Natural killer cell (primary cell): ENCODE measurements at places on chromosomes 7 and 10.

DNA sequence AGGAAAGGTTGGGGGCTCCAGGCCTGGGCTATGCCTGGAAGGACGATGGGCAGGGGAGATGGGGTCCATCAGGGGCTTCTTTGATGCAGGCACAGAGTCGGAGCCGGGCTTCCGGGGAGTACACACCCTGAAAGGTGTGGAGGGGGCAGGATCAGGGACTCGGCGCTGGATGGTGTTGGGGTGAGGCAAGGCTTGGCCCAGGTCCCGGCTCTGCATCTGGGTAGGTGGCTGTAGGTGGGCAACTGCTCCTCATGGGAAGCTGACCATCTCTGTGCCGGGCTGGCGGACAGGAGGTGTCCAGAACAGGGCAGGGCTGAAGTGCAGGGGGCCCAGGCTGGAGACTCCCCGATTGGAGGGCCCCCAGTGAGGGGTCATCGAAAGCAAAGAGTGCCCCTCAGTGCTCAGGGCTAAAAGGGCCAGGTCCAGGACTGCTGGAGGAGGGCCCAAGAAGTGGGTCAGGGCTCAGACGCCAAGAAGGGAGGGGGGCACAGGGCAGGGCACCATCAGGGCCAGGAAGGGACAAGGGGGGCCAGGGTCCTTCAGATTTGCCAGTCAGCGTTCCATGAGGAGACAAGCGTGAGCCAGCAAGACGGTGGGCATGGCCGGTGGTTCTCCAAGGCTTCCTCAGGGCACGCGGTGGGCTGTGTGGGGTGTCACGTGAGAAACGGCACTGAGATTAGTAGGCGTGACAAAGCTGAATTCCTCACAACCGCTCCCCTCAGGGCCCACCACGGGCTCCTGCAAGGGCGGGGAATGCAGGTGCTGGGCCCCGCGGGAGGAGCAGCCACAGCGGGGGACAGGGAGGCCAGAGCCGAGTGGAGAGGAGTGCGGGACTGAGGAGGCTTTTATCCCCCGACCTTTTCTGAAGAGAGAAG is 97.0 kb downstream of the BMS1 start:
- no peak for DNase-seq

DNA sequence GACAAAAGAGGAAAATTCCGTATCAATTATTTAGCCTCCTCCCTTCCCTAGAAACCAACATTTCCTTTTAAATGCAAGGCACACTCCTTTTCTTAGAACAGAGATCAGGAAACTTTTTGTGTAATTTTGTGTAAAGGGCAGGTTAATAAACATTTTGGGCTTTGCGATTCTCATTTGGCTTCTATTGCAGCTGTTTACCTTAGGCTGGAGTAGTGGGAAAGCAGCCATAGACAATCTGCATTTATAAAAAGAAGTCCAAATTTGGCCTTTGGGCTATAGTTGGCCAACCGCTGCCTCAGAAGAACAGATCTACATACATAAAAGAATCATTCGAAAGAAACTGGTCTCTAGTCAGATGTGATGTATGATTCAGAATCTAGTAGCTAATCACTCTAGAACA is 35.3 kb downstream of the NAMPT start:
- DNase-seq = no peak

DNA sequence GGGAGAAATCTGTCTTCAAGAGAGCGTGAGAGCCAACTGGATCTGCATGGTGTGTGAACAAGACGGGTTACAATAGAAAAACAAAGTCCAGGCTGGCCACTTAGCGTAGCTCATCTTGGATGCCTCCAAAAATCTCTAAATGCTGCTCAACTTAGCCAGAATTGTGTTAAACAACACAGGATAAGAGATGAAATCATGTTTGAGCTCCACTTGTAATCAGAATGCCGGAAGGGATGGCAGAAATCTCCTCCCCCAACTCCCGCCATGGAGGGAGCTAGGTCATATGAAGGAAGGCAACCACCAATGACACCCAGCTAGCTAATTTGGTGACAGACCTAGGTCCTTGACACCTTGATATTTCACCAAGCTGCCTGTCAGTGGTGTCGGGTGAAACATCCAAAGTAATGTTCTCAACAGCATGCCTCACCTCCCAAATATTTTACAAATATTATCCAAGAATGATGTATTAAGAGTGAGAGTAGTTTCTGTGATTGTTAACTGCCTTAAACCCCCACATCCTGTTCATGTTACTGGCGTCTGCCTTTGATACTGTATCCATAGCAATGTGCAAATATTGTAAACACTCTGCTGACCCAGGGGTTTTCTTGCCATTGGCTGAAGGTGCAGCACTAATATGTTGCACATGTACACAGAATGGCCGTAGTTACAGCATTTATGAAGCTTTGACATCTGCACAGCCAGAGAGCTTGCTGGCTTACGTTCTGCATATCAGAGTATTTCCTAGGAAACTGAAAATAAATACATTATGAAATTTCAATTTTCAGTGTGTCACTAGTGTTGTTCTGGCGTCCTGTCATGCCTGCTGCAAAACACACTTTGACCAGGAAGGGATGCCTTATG is 25.8 kb downstream of the TMEM254 start:
- DNase-seq = no peak

DNA sequence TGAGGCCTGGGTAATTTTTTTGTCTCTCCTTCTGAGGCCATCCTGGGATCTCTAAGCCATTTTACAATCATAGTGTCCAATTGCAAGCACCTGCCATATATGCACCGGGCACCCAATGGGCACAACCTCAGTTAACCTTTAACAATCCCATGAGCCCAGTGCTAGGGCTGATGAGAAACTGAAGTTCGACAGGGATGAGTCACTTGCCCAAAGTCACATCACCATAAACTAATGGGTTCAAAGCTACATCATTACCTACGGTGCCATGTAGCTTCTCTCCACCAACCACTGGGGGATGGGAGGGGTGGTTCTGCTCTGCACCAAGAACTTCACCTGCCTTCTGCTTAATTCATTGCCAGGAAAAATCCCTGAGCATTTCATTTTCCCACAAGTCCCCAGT is 95.8 kb upstream of the ZNF716 start:
- DNase-seq = no peak

DNA sequence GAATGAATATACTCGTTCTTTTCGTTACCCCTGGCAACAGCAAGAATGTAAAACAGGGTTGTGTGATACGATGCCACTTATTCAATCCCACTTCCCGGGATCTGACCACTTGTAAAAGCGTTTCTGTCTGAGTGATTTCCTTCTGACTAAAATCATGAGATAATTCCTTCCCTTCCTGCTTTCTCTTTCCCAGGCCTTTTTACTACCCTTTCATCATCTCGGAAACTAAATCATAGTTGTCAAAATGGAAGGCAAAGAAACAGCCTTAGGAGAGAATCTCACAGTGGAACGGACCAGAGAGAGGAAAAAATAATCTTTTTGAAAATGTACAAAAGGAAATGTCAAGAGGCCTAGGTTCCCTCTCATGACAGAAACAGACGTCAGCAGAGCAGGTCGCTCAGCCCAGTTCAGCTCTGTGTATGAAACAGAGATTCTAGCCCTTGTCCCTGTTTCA is 29.8 kb downstream of the DIP2C start:
- no peak for DNase-seq

GRCh38 chr10:110137142-110137545 is 70.3 kb upstream of the MXI1 start:
- DNase-seq = no peak

GRCh38 chr7:100373261-100373831 is at the start of gene PILRA:
Gene PILRA (plus strand): TSS chr7:100373487. CDS start chr7:100373657, 170 bp downstream.
- no peak for DNase-seq
